Foreskin keratinocyte (primary cell): ENCODE measurements at places on chromosomes 12 and 14. TPM values are rescaled to one million over a fixed set of nuclear protein-coding genes. Genes with fewer than 3 reads are reported as not detected.

GRCh38 chr12:129762436-129762835 is 141.4 kb downstream of the TMEM132D start:
- DNase-seq = no peak

GRCh38 chr12:101455685-101456084 is 19.5 kb upstream of the SPIC start:
- no peak for DNase-seq

GRCh38 chr14:43410631-43411030 is 1096.5 kb downstream of the FSCB start:
- no peak for DNase-seq

Gene TMEM229B
- 1.5 and 2.2 TPM in 2 replicates for polyA plus RNA-seq

Gene SMCO2
- polyA plus RNA-seq = 1.1 TPM in 2 replicates

Gene ITFG2
- 14.5 and 17.2 TPM in 2 replicates for polyA plus RNA-seq

Gene TAS2R9
- not detected in 2 replicates for polyA plus RNA-seq

DNA sequence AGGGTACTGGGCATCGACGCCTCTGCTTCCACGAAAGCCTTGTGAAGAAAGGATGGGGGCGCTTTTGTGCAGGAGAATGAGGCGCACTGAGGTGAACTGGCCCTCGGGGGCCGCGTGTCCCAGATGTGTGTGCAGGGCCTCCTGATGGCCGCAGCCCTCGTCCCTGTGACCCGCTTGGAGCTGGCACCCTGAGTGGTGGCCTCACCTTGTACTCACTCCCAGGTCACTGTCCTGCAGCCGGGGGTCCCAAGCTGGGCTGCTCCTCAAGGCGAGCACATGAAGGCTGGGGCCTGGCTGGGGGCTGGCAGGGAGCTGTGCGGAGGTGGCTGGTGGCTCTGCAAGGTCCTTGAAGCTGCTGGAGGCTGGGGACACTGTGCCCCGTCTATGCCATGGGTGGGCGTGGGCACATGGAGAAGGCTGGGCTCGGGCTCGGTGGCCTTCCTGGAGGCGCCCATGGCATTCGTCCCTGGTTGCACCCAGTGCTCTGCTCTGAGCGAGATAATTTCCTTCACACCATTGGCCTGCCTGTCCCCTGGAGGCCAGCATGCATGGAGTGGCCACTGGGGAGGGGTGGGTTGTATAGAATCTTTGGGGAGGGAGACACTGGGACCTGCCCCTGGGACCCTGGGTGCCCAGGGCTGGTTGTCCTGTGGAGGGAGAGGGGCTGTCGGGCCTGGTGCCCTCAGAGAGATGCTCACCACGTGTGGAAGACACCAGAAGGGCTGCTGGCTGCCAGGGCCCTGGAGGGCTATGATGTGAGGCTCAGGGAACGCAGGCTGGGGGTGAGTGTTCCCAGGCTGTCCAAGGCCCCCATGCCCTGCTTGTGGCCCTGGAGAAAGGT is 79.3 kb downstream of the TMEM121 start:
- no peak for DNase-seq

GRCh38 chr14:32601906-32602305 is 272.8 kb downstream of the AKAP6 start:
- DNase-seq = no peak

Gene ANKRD33
- polyA plus RNA-seq = not detected in 2 replicates

DNA sequence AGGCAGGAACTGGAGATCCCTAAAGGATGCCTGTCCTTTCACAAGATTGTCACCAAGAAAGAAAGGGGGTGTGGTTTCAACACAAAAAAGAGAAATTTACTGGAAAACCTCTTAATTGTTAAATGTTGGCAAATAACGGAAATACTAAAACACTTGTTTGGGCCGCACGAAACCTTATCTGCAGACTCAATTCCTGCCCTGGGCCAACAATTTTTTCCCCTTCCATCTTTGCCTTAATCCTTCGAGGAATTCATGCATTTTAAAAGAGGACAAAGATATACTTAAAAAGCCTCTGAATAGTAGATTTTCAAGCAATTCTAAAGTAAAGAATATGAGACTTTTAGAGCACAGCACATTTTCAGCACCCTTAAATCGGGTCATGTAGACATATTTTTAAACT is 366.2 kb downstream of the DUSP6 start:
- DNase-seq = no peak

Gene CLEC2B
- polyA plus RNA-seq = 0.46 and 1.2 TPM in 2 replicates

DNA sequence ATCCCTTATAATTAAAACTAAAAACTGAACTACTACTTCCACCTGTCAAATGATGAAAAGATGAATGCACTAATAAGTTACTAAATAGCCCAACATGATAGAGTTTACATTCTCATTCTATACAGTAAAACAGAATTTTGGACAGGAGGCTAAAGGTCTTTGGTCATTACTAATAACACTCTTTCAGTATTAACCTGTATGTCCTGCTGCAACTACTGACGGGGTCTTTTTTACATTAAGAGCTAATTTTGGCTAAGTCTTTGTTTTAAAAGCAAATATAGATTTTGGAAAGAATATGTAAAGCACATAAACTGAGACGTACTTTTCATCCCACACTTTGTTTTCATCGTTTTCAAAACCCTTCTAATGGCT is 175.4 kb upstream of the CDKN3 start:
- no peak for DNase-seq

Gene HOXC6
- polyA plus RNA-seq = 6.1 and 6.4 TPM in 2 replicates

DNA sequence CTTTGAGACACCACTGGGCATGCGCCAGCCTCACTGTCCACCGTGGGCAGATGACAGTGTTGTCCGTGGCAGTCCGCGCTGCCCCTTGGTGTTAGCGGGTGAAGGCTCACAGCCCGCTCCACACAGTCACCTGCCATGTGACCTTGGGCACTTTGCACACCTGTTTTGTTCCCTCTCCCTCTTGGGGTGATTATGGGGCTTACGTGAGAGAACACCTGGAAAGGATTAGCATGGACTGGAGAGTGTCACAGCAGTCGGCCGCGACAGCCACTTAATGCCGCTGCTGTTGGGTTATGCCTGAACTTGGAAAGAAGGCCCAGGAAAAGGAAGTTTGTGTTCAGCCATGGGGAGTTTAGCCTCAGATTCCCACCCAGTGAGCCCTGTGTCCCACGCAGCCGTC is 94.2 kb downstream of the DDX51 start:
- no peak for DNase-seq

Gene ESRRB
- polyA plus RNA-seq = not detected in 2 replicates

- DNase-seq = no peak
Measured at GRCh38 chr14:24280797-24281460, 9.5 kb upstream of the RABGGTA start.
